ENCODE measurements at places on chromosomes 13 and 19. TPM values are rescaled to one million over a fixed set of nuclear protein-coding genes. Genes with fewer than 3 reads are reported as not detected.
A peak's percentile ranks its signal among the peaks of the same experiment; 100 is the strongest.

DNA sequence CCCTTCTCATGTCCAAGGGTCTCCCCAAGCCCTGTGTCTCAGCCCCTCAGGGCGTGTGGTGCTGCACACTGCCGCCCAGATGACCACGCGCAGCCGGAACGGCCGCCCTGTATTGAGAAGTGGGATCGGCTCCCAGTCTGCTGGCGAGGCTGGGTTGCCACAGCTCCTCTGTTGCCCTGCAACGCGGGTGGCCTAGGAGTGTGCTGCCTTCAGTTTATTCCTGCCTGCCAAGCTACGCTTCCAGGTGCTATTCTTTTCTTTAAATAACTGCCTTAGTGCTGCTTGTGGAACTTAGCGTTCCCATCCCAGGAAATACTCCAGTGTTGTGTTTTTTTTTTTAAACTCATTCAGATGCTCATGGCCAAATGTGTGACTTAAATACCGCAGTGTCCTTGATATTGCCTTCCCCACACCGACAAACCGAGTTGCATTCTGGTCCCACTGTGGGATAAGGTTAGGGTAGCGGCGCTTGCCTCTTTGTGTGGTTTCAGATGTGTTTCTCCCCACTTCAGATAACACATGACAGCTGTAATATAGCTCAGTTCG lies 16.6 kb downstream of the ACTN4 start:
- DNase-seq, result peak; percentile 46

DNA sequence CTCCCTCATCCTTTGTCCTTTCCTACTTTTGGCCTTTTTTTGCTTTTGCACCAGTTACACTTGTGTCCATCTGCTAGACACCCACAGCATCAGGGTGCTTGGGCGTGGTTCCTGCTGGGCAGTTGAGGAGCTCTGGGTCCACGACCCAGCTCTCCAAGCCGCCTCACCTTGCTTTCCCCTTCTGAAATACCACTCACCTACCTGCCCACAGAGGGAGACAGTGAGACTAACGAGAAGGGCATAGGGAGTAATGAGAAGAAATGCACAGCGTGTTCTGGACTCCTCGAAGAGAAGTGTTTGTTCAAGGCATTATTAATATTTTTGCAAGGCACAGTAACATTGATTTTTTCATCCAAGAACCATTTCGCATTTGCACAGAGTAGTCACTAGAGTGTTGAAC lies 92.9 kb downstream of the DNAJC15 start:
- DNase-seq, result peak; percentile 42

GRCh38 chr19:55085923-55086715 lies 10.4 kb downstream of the EPS8L1 start:
- DNase-seq, result peak; percentile 83

DNA sequence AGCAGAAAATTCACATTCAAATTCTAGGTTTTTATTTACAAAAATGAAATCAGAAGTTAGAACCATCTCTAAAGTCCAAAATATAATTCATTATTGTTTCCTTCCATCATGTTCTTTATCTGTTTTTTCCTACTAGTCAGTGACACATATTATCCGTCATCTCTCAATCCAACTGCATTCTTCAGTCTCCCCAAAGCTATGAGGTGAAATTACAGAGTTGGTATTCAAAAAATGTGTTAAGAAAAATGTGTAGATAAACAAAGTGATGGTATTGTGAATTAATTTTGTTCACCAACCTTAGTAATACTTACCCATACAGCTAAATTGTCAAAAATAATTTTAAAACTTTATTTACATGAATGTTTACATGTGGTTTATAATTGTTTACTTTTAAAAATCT lies 448.7 kb upstream of the MIR17HG start:
- DNase-seq, result no peak

- peak; percentile 74 for DNase-seq
These were observed 186.2 kb upstream of the GPR12 start for GRCh38 chr13:26946684-26947343.

GRCh38 chr13:74298923-74299322 lies 164.7 kb upstream of the KLF12 start:
- no peak for DNase-seq

DNA sequence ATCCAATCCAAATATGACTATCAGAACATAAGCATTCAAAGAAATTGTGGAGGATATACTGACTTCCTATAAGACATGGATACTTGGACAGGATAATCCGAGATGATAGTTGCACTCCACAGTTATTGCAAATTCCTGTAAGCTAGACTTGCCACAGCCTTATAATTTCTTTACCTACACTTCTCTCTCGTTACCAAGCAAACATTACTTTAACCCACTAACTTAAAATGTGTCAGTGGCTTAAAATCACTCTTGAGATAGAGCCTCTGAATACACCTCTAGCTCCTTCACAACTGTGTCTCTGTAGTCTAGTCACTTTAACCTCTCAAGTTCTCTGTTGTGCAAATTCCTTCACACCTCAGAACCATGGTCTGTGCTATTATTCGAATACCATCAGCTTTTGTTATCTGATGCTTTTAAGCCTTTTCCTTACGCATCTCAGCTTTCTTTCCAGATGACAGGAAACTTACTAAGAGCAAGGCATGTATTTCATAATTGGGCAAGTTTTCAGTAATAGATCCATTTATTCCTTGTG lies 474.9 kb upstream of the MIR17HG start:
- no peak for DNase-seq

DNA sequence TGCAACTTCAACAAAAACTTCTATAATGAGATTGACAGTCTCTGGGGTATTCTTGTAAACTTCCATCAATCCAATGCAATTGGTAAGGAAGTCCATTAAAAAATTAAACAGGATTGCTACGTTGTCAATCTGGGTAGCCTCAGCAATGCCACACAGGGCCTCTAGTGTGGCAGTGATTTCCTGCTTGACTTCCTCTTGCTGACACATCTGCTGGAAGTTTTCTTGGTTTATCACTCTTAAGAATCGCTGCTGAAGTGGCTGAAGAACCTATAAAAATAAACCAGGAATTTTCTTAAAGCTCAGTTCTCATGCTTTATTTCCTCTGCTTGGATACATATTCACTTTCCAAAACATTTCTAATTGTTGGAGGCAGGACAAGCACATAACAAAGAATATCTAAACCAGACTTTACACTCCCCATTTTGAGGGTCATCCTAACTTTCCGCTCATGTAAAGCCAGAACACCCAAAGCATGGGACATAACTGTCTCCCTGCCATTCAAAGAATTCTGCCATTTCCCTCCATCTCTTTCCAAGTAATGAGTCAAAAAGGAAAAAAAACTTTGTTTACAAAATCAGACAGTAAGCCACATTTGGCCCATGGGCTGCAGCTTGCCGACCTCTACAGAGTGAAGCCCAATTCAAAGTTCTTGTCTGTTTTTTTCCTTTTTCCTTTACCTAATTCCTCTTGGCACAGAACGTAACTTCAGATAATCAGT lies 23.2 kb upstream of the EEF1AKMT1 start:
- no peak for DNase-seq

- DNase-seq, result peak; percentile 24
These were observed 78.3 kb downstream of the IER2 start for GRCh38 chr19:13228561-13228960.

DNA sequence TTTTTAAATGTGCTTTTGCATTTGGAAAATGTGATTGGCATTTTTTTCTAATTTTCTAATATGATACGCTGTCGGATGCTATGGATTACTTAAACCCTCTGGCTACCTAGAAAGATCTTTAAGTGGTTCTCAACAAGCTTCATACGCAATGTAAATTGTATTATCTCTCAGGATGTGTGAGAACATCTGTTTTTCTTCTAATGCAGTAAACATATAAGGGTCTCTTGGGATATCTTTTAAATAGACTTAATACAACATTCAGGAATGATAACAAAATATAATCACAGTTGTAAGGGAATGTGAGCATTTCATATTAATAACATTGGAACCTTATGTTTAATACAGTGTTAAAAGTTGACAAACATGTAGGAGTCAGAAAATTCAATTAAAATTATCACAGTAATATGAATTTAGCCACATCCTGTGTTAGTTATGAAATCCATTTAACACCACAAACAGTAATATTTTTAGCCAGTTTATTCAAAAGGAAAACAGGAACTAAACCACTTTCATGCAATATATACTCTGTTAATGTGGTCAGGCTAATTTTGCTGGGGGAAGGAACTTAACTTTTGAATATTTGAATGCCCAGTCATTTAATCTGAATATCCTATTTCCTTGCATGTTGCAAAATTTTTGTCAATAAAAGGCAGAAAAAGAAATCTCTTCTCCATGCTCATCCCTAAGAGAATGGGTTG lies 15.0 kb upstream of the ALOX5AP start:
- no peak for DNase-seq

GRCh38 chr19:870963-871401 lies 11.5 kb downstream of the CFD start:
- DNase-seq, result peak; percentile 71

GRCh38 chr19:2461751-2462634 lies 5.2 kb upstream of the LMNB2 start:
- peak; percentile 94 for DNase-seq

DNA sequence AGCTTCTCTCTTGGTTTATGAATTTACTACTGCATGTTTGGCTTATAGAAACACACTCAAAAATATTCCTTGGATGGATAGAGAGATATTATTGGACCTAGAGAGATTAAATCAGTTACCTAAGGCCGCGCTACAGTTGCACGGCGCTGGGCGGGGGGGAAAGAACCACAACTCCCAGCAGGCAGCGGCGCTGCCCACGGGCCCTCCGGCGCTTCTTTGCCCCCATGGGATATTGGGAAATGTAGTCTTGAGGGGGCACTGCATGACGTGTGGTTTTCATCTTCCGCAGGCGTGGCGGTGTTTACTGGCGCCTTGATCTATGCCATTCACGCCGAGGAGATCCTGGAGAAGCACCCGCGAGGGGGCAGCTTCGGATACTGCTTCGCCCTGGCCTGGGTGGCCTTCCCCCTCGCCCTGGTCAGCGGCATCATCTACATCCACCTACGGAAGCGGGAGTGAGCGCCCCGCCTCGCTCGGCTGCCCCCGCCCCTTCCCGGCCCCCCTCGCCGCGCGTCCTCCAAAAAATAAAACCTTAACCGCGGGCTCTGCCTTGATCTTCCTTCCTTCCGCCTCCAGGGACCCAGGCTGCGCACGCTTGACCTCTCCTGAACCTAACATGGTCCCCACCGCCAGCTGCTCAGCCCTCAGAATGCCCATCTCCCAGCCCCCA lies 4.8 kb downstream of the EMP3 start:
- peak; percentile 94 for DNase-seq

- no peak for DNase-seq
These were observed 55.7 kb downstream of the FAM216B start for GRCh38 chr13:42836930-42837690.

- peak; percentile 51 for DNase-seq
These were observed 11.1 kb upstream of the SHISA2 start for GRCh38 chr13:26062853-26063444.

DNA sequence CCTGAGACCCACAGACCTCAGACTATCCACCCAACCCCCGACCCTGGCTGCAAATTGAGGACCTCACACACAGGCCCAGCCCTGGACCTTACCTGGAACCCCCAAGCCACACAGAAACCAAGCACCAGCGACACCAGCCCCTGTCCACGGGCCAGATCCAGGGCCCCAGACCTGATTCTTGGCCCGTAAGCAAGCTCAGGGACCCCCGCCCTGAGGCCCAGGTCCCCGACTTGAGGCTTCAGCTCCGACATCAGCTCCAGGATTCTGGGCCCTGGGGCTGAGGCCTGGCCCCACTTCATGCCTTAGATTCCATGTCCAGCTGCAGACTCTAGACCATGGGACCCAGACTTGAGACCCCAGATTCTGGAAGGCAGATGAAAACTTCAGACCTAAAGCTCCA lies 6.3 kb downstream of the TTYH1 start:
- no peak for DNase-seq

GRCh38 chr13:33633701-33634545 lies 184.0 kb upstream of the RFC3 start:
- DNase-seq, result no peak

DNA sequence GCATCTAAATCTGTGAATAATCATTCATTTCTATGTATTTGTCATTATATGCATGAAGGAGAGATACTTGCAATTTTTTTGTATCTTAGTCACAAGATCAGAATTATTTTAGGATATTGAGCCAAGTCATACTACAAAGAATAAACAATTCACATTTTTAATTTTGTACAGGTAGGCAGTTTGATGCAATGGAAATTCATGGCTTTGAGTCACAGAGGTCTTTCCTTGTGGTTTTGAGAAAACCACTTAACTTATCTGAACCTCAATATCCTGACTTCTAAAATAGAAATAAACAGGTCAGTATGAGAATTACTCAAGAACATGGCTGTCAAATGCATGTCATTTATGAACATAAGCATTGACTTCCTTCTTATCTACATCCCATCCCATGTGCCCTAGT lies 221.4 kb upstream of the SLC10A2 start:
- no peak for DNase-seq

DNA sequence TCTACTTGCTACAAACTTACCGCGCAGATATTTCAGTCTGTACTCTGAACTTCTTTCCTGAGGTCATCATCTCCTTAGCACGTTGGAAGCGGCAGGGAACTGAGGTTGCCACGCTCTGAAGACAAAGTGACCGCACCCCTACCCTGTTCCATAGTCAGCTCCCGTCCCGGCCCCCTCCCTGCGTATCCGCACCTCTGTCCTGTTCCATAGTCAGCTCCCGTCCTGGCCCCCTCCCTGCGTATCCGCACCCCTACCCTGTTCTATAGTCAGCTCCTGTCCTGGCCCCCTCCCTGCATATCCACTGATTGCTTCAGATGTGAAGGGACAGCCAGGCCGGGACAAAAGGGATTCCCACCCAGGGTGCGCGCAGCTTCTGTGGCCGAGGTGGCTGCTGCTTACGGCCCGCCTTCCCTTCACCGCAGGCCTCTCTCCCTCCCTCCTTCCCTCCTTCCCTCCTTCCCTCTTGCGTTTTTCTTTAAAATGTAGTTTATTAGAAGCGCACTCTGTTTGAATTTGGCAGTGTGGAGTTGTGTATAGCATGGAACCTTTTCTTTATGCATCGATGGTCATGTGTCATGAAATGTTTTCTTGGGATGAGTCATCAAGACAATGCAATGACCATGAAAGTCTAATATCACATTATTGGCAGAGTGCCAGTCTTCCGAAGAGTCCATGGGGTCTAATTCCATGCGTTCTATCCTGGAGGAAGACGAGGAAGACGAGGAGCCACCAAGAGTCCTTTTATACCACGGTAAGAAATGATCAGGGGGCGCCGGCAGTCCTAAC lies 21.9 kb upstream of the NDUFS7 start:
- DNase-seq, result no peak

Gene PDCD2L
- total RNA-seq, result 50.8 TPM

Gene WIZ
- 16.1 TPM for total RNA-seq

Gene PDX1
- total RNA-seq, result not detected

Gene FCGBP
- total RNA-seq, result 0.22 TPM

Gene MYADM
- 37.5 TPM for total RNA-seq

Gene ANGPTL4
- 13.2 TPM for total RNA-seq

Gene SERP2
- 0.17 TPM for total RNA-seq

Gene FLT1
- total RNA-seq, result 59.4 TPM

Gene ZNF780B
- total RNA-seq, result 1.7 TPM

Gene CD177
- 2.0 TPM for total RNA-seq

Gene TMEM150B
- 0.24 TPM for total RNA-seq

Gene IZUMO4
- 0.80 TPM for total RNA-seq
